ENCODE measurements at places on chromosomes 3 and 15.

DNA sequence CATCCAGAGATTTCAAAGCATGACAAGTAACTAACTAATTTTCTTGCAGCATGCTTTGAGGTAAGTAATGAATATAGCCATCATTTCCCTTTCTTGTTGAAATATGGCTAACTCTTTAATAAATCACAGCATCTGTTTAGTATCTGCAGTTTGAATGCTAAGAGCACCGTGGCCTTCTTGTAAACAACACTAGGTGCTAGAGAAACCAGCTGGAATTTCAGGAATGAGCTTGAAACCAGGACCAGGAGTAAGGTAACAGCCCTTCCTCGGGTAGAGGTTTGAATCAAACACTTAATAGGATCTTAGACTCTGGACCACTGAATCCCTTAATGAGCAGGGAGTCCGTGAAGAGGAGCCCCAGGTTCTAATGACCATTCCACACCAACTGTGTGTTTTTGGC lies 13.6 kb downstream of the CALML4 start:
- DNase-seq = no peak

DNA sequence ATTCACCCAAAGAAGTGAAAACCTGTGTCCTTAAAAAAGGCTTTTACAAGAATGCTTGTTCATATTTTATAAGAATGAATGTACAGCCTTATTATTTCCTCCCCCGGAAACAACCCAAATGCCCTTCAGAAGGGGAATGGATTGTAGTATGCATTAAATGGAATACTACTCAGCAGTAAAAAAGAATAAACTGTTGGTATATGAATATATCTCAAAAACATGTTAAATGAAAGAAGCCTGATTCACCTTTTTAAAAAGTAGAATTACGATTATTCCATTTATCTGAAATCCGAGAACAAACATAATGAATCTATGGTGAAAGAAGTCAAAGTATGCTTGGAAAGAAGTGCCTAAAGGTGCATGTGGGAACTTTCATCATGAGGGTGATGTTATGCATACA lies 20.5 kb downstream of the STT3B start:
- no peak for DNase-seq

GRCh38 chr15:98794211-98794610 lies 145.9 kb downstream of the IGF1R start:
- DNase-seq = no peak

DNA sequence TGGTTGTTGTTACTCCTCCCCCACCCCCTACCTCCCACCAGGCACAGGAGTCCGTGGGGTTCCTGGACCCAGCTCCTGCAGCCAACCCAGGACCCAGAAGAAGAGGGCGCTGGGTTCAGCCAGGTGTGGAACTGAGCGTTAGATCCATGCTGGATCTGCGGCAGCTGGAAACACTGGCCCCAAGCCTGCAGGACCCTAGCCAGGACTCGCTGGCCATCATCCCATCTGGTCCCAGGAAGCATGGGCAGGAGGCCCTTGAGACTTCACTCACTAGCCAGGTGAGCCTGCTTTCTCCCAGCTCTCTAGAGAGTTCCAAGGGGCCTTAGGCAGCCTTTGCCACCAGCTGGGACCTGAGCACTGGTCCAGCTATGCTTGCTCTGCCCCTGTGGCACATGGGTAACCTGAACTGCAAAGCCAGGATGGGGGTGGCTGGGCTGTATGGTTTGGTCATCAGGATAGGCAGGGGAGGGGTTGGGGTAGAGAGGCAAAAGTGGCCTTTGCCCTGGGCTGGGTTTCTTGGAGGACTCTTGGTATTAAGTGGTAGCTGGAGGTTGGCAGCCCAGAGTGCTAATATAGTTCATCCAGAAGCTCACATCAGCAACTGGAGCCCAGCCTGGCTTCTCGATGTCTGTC lies 7.0 kb upstream of the JMJD7 start:
- DNase-seq = no peak

DNA sequence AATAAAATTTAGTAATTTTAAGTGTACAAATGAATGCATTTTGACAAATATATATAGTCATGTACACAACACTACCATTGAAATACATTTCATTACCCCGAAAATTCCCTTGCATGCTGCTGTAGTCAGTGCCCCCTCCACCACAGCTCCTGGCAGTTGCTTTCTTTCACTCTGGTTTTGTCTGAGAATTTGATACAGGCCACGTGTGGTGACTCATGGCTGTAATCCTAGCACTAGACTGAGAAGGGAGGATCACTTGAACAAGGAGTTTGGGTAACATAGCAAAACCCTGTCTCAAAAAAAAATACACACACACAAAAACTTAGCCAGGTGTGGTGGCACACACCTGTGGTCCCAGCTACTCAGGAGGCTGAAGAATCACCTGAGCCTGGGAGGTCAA lies 65.4 kb downstream of the TFRC start:
- no peak for DNase-seq

- no peak for DNase-seq
Observed at GRCh38 chr3:71066356-71066755, 517.2 kb downstream of the FOXP1 start.

DNA sequence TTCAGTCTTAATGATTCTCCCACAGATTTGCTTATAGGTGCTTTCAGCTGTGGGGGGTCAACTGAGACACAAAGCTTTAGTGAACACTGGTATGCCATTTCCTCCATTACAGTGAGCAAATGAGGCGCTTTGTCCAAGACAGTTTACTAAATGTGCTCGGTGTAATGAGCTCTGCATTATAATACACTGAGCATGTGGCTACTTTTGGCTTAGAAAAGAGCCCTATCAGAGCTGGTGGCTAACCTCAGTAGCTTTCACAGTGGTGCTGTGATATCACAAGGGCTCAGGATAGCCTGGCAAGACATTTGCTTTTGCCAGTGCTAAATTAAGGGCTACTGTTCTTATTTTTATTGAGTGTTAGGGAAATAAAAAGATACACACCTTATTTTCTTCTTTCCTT lies 749.7 kb upstream of the ARPP21 start:
- DNase-seq = no peak

DNA sequence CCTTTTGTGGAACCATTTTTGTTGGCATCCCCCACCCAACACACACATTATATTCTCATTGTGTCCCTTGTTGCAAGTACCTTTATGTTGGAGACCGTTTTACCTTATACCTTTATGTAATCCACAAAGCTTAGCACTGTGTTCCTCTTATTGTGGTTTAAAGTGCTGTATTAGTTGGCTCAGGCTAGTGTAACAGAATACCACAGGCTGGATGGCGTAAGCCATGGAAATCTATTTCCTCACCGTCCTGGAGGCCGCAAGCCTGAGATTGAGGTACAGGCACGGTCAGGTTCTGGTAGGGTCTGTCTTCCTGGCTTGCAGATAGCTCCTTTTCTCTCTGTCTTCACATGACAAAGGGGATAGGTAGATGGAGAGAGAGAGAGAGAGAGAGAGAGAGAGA lies 302.8 kb downstream of the ROBO2 start:
- no peak for DNase-seq

- DNase-seq = peak; percentile 32
Observed at GRCh38 chr3:45225465-45226205, 452 bp downstream of the TMEM158 start.

DNA sequence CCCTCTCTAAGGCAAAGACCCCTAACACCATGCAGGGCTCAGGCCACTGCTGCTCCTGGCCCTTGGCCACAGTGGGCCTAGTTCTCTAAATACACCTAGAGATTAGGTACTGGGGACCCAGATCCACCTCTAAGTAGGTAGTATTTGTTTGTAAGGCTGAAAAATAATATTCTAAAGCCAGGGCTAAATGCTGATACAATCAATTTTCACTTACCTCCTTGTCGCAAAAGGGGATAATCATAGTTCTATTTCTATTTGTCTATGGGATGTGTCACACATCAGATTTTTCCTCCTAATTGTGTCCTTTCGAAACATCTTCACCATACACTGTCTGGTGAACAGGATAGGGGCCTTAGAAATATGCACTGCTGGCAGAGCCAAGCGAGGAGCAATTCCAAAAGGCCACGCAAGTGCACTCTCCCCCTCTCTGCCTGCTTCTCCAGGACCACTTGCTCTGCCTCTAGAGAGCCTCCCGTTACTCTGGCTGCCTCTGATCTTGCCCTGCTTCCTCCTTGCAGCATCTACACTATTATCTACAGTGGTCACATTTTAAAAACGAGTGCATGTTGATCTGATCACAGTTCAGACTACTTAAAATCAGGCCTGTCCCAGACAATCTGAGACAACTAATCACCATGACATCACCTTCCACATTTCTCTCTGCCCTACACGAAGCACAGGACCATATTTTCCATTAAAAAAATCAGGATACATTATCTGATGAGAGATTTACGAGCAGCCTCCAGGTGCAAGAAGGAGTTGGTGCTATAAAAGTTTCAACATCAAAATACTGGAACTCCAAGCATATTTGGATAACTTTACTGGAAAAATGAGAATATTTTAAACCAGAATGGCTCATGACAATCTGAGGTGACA lies 115.4 kb downstream of the MYLK start:
- DNase-seq = no peak

DNA sequence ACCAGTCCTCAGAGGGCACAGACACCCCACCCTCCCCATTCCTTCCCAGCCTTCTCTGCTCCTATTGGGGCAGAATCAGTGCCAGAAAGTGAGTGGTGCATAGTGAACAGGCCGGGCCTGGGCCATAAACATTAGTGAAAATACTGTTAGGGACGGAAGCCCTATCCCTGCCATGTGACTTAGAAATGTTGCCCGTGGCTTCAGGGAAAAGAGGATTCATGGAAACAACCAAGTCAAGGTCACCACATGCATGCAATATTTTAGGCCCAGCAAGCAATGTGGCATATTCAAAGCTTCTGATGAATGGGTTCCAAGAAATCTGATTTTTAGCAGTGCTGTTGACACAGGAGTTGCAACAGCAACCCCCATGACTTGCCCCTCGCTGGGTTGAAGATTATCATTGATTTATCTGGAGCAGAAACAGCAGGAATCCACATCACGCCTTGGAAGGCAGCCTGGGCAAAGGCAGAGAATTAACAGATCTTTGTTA lies 52.3 kb downstream of the CCNL1 start:
- no peak for DNase-seq

DNA sequence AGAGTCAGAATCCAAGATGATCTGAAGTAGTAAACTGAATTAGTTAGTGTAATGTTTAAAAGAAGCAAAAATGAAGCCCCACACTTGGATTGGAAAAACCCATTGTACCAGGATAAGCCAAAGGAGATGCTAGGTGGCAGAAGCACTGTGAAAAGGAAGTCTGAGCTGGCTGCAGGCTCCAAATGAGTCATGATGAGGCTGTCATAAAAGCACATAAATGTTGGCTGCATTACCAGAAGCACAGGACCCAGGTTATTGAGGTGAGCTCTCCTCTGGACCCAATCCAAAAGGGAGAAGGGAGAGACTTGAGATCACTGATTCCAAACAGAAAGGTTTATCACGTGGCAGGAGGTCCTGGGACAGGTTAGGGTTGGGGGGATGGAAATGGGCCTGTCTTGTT lies 3.2 kb upstream of the ACAN start:
- DNase-seq = no peak

- DNase-seq = no peak
Observed at GRCh38 chr3:197460002-197460401, 95.8 kb downstream of the BDH1 start.

DNA sequence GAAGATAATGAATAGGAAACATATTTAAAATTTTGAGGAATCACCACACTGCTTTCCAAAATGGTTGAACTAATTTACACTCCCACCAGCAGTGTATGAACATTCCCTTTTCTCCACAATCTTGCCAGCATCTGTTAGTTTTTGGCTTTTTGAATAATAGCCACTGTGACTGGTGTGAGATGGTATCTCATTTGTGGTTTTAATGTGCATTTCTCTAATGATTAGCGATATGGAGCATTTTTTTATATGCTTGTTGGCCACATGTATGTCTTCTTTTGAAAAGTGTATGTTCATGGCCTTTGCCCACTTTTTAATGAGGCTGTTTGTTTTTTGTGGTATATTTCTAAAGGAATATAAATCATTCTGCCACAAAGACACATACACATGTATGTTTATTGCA lies 166.3 kb downstream of the NECTIN3 start:
- no peak for DNase-seq

DNA sequence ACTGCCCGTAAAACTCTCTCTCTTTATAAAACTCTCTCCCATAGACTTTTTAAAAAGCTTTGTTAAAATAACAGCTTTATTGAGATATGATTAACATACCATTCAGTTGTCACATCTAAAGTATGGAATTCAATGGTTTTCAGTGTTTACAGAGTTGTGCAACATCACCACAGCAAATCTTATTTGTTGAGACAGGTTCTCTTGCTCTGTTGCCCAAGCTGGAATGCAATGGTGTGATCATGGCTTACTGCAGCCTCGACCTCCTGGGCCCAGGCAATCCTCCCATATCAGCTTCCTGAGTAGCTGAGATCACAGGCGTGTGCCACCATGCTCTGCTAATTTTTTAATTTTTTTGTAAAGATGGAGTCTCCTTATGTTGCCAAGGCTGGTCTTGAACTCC lies 35.9 kb upstream of the TRAK1 start:
- no peak for DNase-seq

DNA sequence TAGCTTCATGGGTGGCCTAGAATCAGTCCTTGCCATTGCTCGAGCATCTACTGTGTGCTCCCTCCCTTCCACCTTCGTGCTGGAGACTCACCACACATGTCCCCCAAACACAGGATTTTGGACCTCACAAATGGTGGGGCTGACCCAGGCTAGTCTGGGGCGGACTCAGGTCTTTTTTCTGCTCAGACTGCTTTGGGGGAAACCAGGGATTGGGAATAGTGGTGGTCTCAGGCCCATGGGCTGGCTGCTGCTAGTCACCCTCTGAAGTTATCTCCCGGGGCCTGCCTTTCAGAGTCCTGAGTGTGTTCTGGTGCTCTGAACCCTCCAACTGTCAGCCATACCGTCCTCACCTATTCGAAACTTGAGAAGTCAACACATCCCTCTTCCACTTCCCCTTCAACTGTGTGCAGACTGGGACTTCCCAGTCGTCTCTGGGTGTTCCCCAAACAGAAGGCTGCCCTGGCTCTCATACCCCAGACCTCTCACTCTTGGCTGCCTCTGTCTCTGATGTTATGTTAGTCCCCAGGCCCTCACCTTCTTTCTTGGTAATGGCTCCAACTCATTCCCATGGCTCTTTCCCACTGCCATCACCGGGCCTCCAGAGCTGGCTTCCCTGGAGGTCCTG lies 46.0 kb downstream of the PPCDC start:
- no peak for DNase-seq

- DNase-seq = no peak
Observed at GRCh38 chr3:53589201-53589600, 94.8 kb downstream of the CACNA1D start.

GRCh38 chr3:194091141-194091540 lies 44.8 kb upstream of the HES1 start:
- no peak for DNase-seq

DNA sequence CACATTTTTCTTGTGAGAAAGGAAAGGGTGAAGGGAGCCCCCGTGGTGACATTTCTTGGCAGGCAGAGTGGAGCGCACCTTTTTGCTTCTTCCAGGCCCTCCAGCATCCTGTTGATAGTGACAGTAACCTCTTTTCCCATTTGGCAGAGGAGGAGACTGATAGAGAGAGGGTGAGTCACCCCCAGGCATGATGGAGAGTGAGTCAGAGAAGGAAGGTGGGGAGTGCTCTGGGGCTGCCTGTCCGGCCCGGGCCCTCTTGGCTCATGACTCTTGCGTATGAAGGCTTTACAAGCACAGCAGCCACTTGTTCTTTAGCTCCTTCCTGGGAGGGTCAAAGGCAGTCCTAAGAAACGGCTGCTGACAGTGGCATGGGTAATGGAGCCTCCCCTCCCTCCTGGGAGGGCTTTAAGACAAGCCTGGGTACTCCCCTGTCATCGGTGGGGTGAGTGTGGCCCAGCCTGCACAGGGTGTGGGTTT lies 16.0 kb downstream of the ANKRD63 start:
- no peak for DNase-seq

- DNase-seq = no peak
Observed at GRCh38 chr15:80710635-80711554, 15.8 kb downstream of the ABHD17C start.

- no peak for DNase-seq
Observed at GRCh38 chr15:74243431-74243830, 7.3 kb downstream of the CCDC33 start.

All from stimulated activated CD4-positive, alpha-beta T cell treated with anti-CD3 and anti-CD28 coated beads, Interleukin-12 subunit alpha, Interleukin-12 subunit beta, amount 100 ng/mL, for 4 hours (primary cell).